Thoracic aorta (tissue), 2 donors: ENCODE measurements at places on chromosomes 12 and 14.

DNA sequence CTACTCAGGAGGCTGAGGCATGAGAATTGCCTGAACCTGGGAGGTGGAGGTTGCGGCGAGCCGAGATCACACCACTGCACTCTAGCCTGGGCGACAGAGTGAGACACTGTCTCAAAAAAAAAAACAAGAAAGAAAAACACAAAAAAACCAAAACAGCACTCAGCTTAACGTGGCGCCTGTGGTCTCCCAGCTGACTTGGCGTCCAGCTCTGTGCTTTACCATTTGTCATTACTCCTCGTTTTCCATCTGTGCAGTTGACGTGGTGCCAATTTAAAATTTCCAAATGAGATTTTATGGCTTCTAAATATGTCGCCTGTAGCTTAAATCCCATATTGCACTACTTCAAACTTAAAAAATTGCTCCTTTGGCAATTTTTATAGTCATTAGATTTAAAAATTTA lies 2.0 kb downstream of the MGP start:
- H3K4me1 ChIP-seq, result peaks cover 26% of the 10 kb centered on the region
- no peak for DNase-seq
- H3K27me3 ChIP-seq, result no peaks in the 10 kb centered on the region
- peak overlapping the region; percentile 83 for H3K27ac ChIP-seq

DNA sequence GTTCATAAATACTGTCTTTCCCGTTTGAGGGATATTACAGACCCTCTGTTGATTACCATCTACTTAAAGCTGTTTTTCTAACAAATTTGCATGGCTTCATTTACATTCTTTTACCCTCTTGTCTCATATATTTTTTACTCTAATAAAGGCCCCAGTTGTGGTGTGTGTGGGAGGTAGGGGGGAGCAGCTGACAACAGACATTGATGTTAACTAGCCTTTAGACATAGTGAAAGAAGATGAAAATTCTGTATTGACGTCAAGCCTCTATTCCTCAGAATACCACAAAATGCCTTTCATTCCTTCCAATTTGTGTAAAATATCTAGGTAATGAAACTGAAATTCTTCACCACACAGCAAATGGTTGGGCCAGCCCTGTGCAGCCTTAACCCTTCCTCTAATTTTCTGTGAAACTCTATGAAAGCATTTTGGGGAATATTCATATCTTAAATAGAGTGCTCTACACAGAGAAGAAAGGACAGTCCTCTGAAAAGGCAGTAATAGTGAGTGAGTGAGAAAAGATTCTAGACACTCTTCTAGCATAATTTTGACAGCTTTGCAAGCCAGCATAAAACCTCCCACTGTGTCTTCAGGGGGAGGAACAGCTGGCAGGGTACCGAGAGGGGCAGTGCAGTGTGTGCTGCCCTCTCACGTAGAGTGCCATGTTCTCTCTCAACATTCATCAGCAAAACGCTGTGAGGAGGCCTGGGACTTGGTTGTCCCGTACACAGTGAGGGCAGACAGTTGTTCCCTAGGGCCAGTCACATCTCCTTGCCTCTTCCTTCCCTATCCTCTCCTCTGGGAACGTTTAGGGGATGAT lies 20.1 kb upstream of the CERS5 start:
- H3K4me3 ChIP-seq, result no peak overlapping the region
- no peak for DNase-seq
- H3K27ac ChIP-seq, result peak overlapping the region; percentile 88
- H3K4me1 ChIP-seq, result peaks cover 39% of the 10 kb centered on the region

DNA sequence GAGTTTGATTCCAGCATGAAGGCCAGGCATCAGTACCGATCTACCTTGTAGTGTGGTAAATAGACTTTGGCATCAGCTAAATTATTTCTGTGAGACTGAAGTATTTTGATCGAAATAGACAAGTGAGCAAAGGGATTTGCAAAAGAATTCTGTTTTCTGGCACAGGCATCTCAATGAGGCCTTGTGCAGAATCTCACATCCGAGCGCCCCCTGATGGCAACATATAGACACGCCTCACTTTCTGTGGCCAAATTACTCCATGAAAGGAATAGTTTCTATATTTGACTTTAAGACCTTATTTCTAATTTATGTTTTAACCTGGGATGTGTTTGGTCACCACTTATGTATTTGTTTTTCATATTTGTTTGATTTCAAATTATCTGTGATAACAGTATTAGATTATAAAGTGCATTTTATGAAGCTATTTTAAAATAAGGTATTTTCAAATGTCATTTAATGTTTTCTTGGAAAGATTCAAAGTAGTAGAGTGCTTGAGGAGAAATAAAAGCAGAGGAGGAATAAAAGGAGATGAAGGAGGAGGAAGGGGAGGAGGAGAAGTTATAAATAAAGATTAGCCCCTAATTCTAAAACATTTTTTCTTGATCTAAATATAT lies 731.9 kb downstream of the NRXN3 start:
- H3K27ac ChIP-seq, result no peak overlapping the region
- H3K4me1 ChIP-seq, result no peaks in the 10 kb centered on the region
- H3K36me3 ChIP-seq, result no peaks in the 10 kb centered on the region
- DNase-seq, result no peak
- H3K27me3 ChIP-seq, result no peaks in the 10 kb centered on the region

- no peaks in the 10 kb centered on the region for H3K36me3 ChIP-seq
- H3K4me3 ChIP-seq, result no peak overlapping the region
- no peaks in the 10 kb centered on the region for H3K27me3 ChIP-seq
- no peaks in the 10 kb centered on the region for H3K4me1 ChIP-seq
These were observed 274.7 kb downstream of the TTC6 start for GRCh38 chr14:37870170-37870569.

DNA sequence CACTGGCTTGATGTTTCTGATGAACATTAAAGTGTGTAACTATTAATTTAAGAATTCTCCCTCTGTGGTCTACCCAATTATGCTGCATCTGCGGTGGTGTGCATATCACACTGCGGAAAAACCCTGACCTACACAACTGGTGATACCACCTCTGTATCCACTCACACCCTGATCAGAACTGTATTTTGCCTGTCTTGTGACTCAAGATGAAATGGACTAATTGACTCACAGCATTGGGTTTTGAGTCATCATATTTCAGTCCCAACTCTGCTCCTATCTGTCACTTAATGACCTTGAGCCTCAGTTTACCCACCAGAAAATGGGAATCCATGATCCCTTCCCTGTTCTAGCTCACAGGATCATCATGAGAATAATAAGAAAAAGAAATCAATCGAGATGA lies 65.6 kb downstream of the NUAK1 start:
- no peak for DNase-seq
- peaks cover 26% of the 10 kb centered on the region for H3K4me1 ChIP-seq
- peak overlapping the region; percentile 26 for H3K27ac ChIP-seq
- H3K36me3 ChIP-seq, result peaks cover 13% of the 10 kb centered on the region
- no peaks in the 10 kb centered on the region for H3K27me3 ChIP-seq
- H3K4me3 ChIP-seq, result no peak overlapping the region

DNA sequence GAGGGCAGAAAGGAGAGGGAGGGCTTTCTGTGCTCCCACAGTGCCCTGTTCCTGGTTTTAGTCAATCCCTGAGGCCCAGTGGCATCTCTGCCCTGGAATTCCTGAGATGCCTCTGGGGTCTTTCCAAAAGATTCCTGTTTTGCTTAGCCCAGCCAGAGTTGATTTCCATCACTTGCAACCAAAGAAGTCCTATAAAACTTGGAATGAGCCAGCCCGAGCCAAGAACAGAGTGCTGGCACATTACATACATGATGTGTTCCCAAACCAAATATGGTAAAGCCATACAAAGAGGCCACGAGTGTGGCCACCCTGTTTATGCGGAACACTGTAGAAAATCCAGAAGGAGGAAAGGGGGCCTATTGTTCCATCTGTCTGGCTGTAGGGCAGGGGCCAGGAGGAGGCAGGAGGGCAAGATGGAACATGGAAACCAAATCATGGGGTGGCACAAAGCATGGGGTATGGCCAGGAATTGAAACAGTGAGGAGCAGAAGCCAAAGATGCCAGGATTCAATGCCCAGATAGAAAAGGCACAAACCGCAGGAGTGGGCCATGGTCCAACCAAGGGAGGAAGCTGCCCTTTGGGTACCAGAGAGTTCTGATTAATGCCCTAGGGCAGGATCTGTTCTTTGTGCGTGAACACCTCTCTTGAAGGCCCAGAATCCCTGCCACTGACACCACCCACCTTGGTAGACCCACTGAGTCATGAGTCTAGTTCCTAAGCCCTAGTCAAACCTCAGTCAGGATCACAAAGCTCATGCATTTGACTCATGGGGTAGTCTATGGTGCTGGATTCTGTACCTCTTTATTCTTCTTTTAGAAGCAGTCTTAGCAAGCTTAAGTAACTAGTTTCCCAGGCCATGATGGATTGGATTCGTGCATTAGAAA lies 75.2 kb downstream of the LRRC74A start:
- no peaks in the 10 kb centered on the region for H3K27me3 ChIP-seq
- H3K36me3 ChIP-seq, result no peaks in the 10 kb centered on the region
- no peak for DNase-seq
- H3K4me1 ChIP-seq, result peaks cover 24% of the 10 kb centered on the region
- H3K4me3 ChIP-seq, result no peak overlapping the region

GRCh38 chr12:51322452-51322851 lies 1.5 kb downstream of the BIN2 start:
- no peaks in the 10 kb centered on the region for H3K36me3 ChIP-seq
- H3K27ac ChIP-seq, result no peak overlapping the region
- H3K4me1 ChIP-seq, result peaks cover 15% of the 10 kb centered on the region
- no peak overlapping the region for H3K4me3 ChIP-seq
- DNase-seq, result no peak

DNA sequence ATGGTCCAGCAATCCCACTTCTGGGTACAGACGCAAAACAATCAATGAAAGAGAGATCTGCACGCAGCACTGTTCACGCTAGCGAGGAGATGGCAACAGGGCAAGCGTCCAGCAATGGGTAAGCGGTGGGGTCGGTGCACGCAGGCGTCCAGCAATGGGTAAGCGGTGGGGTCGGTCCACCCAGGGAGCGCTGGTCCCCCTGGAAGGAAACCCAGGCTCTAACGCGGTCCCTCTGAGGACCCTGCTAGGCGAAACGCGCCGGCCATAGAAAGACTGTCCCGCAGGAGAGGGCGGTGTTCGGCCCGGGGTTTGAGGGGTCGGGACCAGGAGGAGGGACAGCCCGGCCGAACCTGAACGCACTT lies 618 bp upstream of the PGAM5 start:
- DNase-seq, result no peak
- H3K27me3 ChIP-seq, result no peaks in the 10 kb centered on the region
- peaks cover 16% of the 10 kb centered on the region for H3K4me1 ChIP-seq
- H3K4me3 ChIP-seq, result peak overlapping the region; percentile 98
- no peaks in the 10 kb centered on the region for H3K36me3 ChIP-seq
- peak overlapping the region; percentile 42 for H3K27ac ChIP-seq

- H3K27me3 ChIP-seq, result no peaks in the 10 kb centered on the region
- DNase-seq, result no peak
- H3K36me3 ChIP-seq, result no peaks in the 10 kb centered on the region
- no peak overlapping the region for H3K4me3 ChIP-seq
- H3K27ac ChIP-seq, result no peak overlapping the region
These were observed 14.8 kb upstream of the PPTC7 start for GRCh38 chr12:110597885-110598284.

GRCh38 chr14:76426161-76426696 lies 50.3 kb downstream of the ESRRB start:
- H3K4me3 ChIP-seq, result no peak overlapping the region
- no peak overlapping the region for H3K27ac ChIP-seq
- no peaks in the 10 kb centered on the region for H3K4me1 ChIP-seq
- DNase-seq, result no peak

GRCh38 chr14:94052199-94052598 lies 26.1 kb downstream of the OTUB2 start:
- no peaks in the 10 kb centered on the region for H3K27me3 ChIP-seq
- no peaks in the 10 kb centered on the region for H3K4me1 ChIP-seq
- no peak overlapping the region for H3K4me3 ChIP-seq
- H3K27ac ChIP-seq, result no peak overlapping the region

- H3K4me3 ChIP-seq, result no peak overlapping the region
- H3K27me3 ChIP-seq, result no peaks in the 10 kb centered on the region
- no peaks in the 10 kb centered on the region for H3K36me3 ChIP-seq
- DNase-seq, result no peak
These were observed 307.2 kb downstream of the ADGRD1 start for GRCh38 chr12:131260954-131261353.

GRCh38 chr14:100059438-100059781 lies 5.8 kb upstream of the EVL start:
- no peak overlapping the region for H3K4me3 ChIP-seq
- no peak overlapping the region for H3K27ac ChIP-seq
- no peaks in the 10 kb centered on the region for H3K27me3 ChIP-seq
- peaks cover 8% of the 10 kb centered on the region for H3K4me1 ChIP-seq

DNA sequence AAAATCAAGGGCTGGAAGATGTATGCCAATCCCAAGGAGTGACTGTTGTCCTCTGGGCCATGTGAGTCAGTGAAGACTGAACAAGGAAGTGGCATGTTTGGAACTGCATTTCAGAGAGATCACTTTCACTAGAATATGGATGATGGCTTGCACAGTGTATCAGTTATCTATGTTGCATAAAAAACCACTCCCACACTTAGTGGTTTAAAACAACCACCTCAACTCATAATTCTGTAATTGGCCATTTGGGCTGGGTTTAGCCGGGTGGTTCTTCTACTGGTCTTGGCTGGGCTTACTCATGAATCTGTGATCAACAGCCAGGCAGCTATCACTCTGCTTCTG lies 15.4 kb downstream of the BDKRB1 start:
- no peak overlapping the region for H3K4me3 ChIP-seq
- no peak overlapping the region for H3K27ac ChIP-seq
- H3K36me3 ChIP-seq, result no peaks in the 10 kb centered on the region
- no peaks in the 10 kb centered on the region for H3K27me3 ChIP-seq

- peak; percentile 30 for DNase-seq
- H3K4me3 ChIP-seq, result peak overlapping the region; percentile 35
- no peaks in the 10 kb centered on the region for H3K36me3 ChIP-seq
- H3K27ac ChIP-seq, result no peak overlapping the region
These were observed 19.1 kb upstream of the ARMH4 start for GRCh38 chr14:58171090-58171489.

GRCh38 chr14:59688224-59689170 lies 111.9 kb upstream of the CCDC175 start:
- peak; percentile 21 for DNase-seq
- no peak overlapping the region for H3K4me3 ChIP-seq
- no peaks in the 10 kb centered on the region for H3K4me1 ChIP-seq
- no peaks in the 10 kb centered on the region for H3K36me3 ChIP-seq
- no peaks in the 10 kb centered on the region for H3K27me3 ChIP-seq

DNA sequence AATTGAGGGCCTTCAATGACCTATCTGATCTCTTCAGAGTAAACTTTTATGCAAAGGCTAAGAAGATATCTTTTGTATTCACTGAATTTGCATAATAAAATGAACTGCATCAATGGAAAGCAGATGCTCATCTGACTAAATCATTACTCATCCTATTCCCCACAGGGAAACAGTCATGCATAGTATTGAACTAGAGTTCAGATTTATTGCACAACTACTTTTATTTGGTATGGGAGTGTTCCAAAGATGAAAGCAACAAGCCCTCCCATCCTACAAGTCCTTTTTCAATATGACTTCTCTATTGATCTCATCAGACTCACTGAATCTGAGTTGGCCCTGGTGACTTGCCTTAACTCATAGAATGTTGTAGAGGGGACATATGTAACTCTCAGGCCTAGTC lies 159.8 kb downstream of the KITLG start:
- no peak for DNase-seq
- H3K27ac ChIP-seq, result no peak overlapping the region
- H3K4me3 ChIP-seq, result no peak overlapping the region
- H3K27me3 ChIP-seq, result no peaks in the 10 kb centered on the region
- no peaks in the 10 kb centered on the region for H3K36me3 ChIP-seq
